MCF 10A (cell line): ENCODE measurements at places on chromosomes 13 and 19. TPM values are rescaled to one million over a fixed set of nuclear protein-coding genes. Genes with fewer than 3 reads are reported as not detected.
A peak's percentile ranks its signal among the peaks of the same experiment; 100 is the strongest.

GRCh38 chr13:85333506-85334020 lies 465.7 kb downstream of the SLITRK6 start:
- H3K4me1 ChIP-seq = no peaks in the 10 kb centered on the region
- DNase-seq = no peak
- H3K27ac ChIP-seq = no peak overlapping the region
- H3K4me3 ChIP-seq = no peak overlapping the region

GRCh38 chr19:17997969-17998826 lies 9.8 kb upstream of the ARRDC2 start:
- peaks cover 3% of the 10 kb centered on the region for H3K36me3 ChIP-seq
- H3K4me1 ChIP-seq = peaks cover 6% of the 10 kb centered on the region
- no peaks in the 10 kb centered on the region for H3K27me3 ChIP-seq
- no peak overlapping the region for H3K4me3 ChIP-seq
- no peak overlapping the region for H3K27ac ChIP-seq
- DNase-seq = peak; percentile 44

GRCh38 chr13:76533251-76533650 lies 353.0 kb downstream of the KCTD12 start:
- no peaks in the 10 kb centered on the region for H3K27me3 ChIP-seq
- H3K4me3 ChIP-seq = no peak overlapping the region
- DNase-seq = peak; percentile 41
- peaks cover 6% of the 10 kb centered on the region for H3K4me1 ChIP-seq
- H3K27ac ChIP-seq = no peak overlapping the region

- peak overlapping the region; percentile 88 for H3K27ac ChIP-seq
- H3K4me1 ChIP-seq = peaks cover 21% of the 10 kb centered on the region
- H3K27me3 ChIP-seq = no peaks in the 10 kb centered on the region
- peak; percentile 88 for DNase-seq
Measured at GRCh38 chr19:15330801-15331418, 1.4 kb downstream of the BRD4 start.

DNA sequence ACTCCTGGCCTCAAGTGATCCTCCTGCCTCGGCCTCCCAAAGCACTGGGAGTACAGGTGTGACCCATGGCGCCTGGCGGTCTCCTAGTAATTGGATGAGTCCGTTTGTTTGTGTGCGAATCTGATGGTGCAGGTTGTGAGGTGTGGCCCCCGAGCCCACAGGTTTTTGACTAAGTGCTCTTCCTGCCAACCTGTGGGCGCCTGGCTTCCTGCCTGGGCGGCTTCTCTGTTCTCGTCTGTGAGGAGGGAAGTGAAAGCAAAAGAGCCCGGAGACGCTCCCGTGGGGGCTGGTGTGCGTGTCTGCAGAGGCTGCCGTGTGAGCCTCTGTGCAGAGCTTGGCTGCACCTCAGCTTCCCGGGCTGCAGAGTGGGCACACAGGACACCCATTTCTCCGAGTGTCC lies 10.0 kb downstream of the ARHGAP45 start:
- peak overlapping the region; percentile 19 for H3K4me3 ChIP-seq
- H3K4me1 ChIP-seq = peaks cover 8% of the 10 kb centered on the region
- no peak overlapping the region for H3K27ac ChIP-seq

- peaks cover 31% of the 10 kb centered on the region for H3K36me3 ChIP-seq
- H3K27ac ChIP-seq = peak overlapping the region; percentile 97
- peaks cover 48% of the 10 kb centered on the region for H3K4me1 ChIP-seq
- H3K27me3 ChIP-seq = no peaks in the 10 kb centered on the region
- DNase-seq = no peak
Measured at GRCh38 chr13:28658539-28658795, 463 bp upstream of the POMP start.

- DNase-seq = no peak
- H3K4me3 ChIP-seq = no peak overlapping the region
- no peaks in the 10 kb centered on the region for H3K4me1 ChIP-seq
Measured at GRCh38 chr13:105902396-105902795, 633.1 kb downstream of the EFNB2 start.

The GRIN3B gene
- total RNA-seq = not detected in 2 replicates

DNA sequence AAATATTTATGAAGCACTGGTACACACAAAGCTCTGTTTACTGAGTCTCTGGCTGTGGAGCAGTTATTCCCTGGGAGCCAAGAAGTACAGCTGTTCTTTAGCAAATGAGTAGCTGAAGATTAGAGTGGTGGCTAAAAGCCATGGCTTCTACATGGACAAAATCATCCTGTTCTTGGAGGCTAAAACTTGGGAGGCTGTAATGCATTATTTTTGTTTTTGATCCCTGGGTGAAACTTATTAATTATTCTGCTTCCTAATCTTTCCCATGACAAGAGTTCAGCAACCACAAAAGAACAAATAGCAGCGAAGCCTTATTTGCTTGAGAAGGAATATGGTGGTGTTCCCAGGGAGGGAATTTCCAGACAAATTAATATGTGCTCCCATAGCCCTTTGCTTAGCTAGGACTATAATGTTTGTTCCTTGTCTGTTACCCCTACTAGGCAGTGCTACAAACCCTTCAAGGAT lies 109.5 kb downstream of the DCT start:
- H3K27ac ChIP-seq = no peak overlapping the region
- no peak for DNase-seq
- H3K27me3 ChIP-seq = no peaks in the 10 kb centered on the region
- no peaks in the 10 kb centered on the region for H3K4me1 ChIP-seq

The ANGPTL4 gene
- total RNA-seq = 12.6 and 32.8 TPM in 2 replicates

DNA sequence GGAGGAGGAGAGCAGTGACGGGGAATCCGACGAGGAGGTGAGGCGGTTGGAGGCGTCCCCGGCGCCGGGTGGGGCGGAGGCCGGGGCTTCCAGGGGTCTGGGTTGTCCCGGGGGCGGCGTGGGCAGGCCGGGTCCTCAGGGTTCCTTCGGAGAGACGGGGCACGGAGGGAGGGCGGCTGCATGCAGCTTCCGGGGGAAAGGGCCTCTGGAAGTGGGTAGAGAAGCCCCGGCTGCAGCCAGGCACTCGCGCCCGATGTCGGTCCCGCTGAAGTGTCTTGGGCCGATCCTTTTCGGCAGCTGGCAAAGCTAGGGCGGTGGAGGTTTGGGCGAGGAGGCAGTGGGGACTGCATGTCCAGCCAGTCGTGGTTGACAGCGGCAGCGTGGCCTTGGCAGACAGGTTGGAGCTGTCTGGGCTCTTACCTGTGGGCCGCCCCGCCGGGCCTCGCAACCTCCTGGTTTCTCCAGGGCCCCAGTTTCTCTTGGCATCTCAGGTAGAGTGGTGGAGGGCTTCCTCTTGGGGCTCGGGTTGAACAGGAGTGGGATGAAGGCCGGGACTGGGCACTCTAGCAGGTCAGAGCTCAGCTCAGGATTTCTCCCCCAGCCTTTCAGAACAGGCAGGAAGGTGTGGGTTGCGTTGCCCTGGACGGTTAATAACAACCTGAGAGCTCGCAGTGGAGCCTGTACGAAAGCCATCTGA lies 690 bp downstream of the KMT2B start:
- peaks cover 20% of the 10 kb centered on the region for H3K4me1 ChIP-seq
- DNase-seq = peak; percentile 24
- no peaks in the 10 kb centered on the region for H3K27me3 ChIP-seq
- peak overlapping the region; percentile 80 for H3K4me3 ChIP-seq

GRCh38 chr19:51144482-51145045 lies 2.5 kb downstream of the SIGLEC7 start:
- no peak overlapping the region for H3K27ac ChIP-seq
- no peak for DNase-seq
- H3K4me1 ChIP-seq = no peaks in the 10 kb centered on the region
- peaks cover 5% of the 10 kb centered on the region for H3K36me3 ChIP-seq

DNA sequence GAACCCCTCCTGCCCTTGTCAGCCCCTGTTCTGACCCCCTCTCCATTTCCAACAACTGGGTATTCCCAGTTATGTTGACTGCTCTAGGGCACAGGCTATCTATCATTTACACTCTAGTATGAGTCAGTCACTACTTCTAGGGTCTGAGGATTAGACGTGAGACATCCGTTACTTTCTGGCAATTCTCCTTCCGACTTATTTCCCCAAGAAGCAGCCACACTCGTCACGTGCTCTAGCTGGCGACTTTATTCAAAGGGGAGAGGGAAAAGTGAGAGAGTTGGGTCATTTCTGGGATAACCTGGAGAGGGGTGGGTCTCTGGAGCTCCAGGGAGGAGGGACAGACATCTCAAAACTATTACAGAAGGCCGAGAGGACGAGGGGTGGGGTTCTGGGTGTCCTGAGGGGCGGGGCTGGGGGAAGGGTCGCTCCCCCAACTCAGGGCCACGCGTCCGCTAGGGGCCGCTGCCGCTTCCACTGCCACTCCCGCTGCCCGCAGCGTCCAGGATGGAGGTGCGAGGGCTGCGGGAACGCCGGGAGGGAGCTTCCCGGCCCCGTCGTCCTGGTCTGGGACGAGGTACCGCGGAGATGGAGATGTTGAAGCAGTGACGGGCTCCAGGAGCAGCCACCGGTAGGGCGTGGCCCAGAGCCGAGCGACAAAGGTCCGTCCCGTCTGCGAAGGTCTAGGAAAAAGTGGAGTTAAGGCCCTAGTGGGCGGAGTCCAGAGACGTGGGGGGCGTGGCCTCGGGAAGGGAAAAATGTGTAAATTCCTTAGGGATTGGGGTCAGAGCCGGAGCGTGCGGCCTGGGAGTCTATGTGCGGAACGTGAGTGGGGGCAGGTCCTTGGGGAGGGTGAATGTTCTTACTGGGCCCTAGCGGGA lies 8.9 kb downstream of the RTBDN start:
- DNase-seq = no peak
- H3K4me3 ChIP-seq = no peak overlapping the region
- no peaks in the 10 kb centered on the region for H3K27me3 ChIP-seq
- H3K4me1 ChIP-seq = no peaks in the 10 kb centered on the region

The LILRA5 gene
- not detected in 2 replicates for total RNA-seq

DNA sequence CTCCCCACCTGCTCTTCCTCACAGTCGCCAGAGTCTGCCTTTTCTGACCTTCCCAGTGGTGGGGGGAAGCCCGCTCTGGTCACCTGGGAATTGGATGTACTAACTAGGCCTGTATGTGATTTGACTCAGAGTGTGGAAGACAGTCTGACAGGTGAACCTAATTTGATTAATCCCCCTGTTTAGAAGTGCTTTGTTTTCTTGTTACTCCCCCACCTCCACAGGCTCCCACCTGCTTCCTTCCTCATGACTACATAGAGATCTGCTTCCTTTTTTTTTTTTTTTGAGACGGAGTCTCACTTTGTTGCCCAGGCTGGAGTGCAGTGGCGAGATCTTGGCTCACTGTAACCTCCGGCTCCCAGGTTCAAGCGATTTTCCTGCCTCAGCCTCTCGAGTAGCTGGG lies 44.0 kb downstream of the COG3 start:
- H3K36me3 ChIP-seq = peaks cover 81% of the 10 kb centered on the region
- no peak overlapping the region for H3K4me3 ChIP-seq
- peaks cover 6% of the 10 kb centered on the region for H3K4me1 ChIP-seq
- DNase-seq = no peak

GRCh38 chr13:86020351-86021002 lies 221.3 kb upstream of the SLITRK6 start:
- no peaks in the 10 kb centered on the region for H3K36me3 ChIP-seq
- no peaks in the 10 kb centered on the region for H3K27me3 ChIP-seq
- H3K27ac ChIP-seq = peak overlapping the region; percentile 54
- no peak overlapping the region for H3K4me3 ChIP-seq
- H3K4me1 ChIP-seq = no peaks in the 10 kb centered on the region

DNA sequence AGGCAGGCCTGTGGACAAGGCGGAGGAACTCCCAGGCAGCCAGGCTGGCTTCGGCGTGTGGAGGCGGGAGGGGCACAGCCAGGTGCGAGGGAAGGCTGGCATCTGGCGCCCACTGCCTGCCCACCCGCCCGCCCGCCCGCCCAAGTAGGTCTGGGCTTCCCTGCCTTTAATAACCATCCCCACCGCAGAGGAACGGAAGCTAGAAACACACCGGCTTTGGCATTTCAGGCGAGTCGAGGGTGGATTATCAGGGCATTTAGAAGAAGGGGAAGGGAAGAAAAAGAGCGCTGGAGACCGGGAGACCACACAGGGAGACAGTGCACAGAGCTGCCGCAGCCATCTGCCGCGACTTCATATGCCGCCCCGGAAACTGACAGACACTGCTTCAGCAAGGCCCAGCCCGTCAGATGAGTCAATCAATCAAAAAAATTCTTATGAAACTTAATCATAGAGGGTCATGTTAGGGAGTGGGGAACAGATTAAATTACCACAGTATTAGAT lies 199.7 kb downstream of the TSHZ3 start:
- H3K4me1 ChIP-seq = no peaks in the 10 kb centered on the region
- no peak overlapping the region for H3K27ac ChIP-seq
- no peak for DNase-seq
- H3K27me3 ChIP-seq = no peaks in the 10 kb centered on the region

GRCh38 chr19:28665748-28666147 lies 547.2 kb downstream of the UQCRFS1 start:
- H3K27ac ChIP-seq = no peak overlapping the region
- DNase-seq = no peak
- no peaks in the 10 kb centered on the region for H3K27me3 ChIP-seq
- H3K36me3 ChIP-seq = no peaks in the 10 kb centered on the region

The MAST1 gene
- total RNA-seq = 1.0 and 1.6 TPM in 2 replicates

GRCh38 chr13:86788616-86789015 lies 882.6 kb upstream of the SLITRK5 start:
- no peak overlapping the region for H3K27ac ChIP-seq
- no peak for DNase-seq
- H3K4me3 ChIP-seq = no peak overlapping the region
- no peaks in the 10 kb centered on the region for H3K36me3 ChIP-seq
- H3K4me1 ChIP-seq = no peaks in the 10 kb centered on the region
- no peaks in the 10 kb centered on the region for H3K27me3 ChIP-seq

The TJP3 gene
- 0.69 and 1.6 TPM in 2 replicates for total RNA-seq
